ENCODE measurements at places on chromosomes 6 and 20. TPM values are rescaled to one million over a fixed set of nuclear protein-coding genes. Genes with fewer than 3 reads are reported as not detected.

ASIP gene
- not detected for total RNA-seq

FERMT1 gene
- total RNA-seq, result 4.9 TPM

NFATC2 gene
- total RNA-seq, result 0.31 TPM

SNAP25 gene
- 0.49 TPM for total RNA-seq

HUS1B gene
- not detected for total RNA-seq

RAET1G gene
- 1.9 TPM for total RNA-seq

INSM1 gene
- not detected for total RNA-seq

WRNIP1 gene
- 51.8 TPM for total RNA-seq

LRFN2 gene
- not detected for total RNA-seq

C6orf132 gene
- 0.54 TPM for total RNA-seq

THEMIS gene
- not detected for total RNA-seq

SCGN gene
- 1.1 TPM for total RNA-seq

CPNE5 gene
- total RNA-seq, result 0.06 TPM

KCNK5 gene
- not detected for total RNA-seq

STK4 gene
- 14.0 TPM for total RNA-seq

SYTL3 gene
- total RNA-seq, result 0.37 TPM

BAG2 gene
- total RNA-seq, result 6.6 TPM

GRM1 gene
- total RNA-seq, result not detected

SLC2A10 gene
- total RNA-seq, result 42.0 TPM

PHIP gene
- 13.1 TPM for total RNA-seq

CDH4 gene
- not detected for total RNA-seq

BMP2 gene
- total RNA-seq, result 5.1 TPM

ITPA gene
- 39.3 TPM for total RNA-seq

PET117 gene
- total RNA-seq, result 8.4 TPM

NKX2-2 gene
- not detected for total RNA-seq

DSP gene
- total RNA-seq, result 0.29 TPM

COQ3 gene
- 0.73 TPM for total RNA-seq

DACT2 gene
- total RNA-seq, result 5.3 TPM

CTAGE9 gene
- total RNA-seq, result not detected

SIRPD gene
- total RNA-seq, result not detected

ALDH5A1 gene
- 1.6 TPM for total RNA-seq
